Activated T-helper 2 cell treated with anti-CD3 and anti-CD28 coated beads, Interferon-gamma antibody, Interleukin-2, Interleukin-4, amounts not matched to agents 10 μg/mL and 5 μg/mL and 100 μg/mL, durations not matched to agents 14 hours and 24 hours and 36 hours (primary cell): ENCODE measurements at places on chromosomes 13 and 19. TPM values are rescaled to one million over a fixed set of nuclear protein-coding genes. Genes with fewer than 3 reads are reported as not detected.

DNA sequence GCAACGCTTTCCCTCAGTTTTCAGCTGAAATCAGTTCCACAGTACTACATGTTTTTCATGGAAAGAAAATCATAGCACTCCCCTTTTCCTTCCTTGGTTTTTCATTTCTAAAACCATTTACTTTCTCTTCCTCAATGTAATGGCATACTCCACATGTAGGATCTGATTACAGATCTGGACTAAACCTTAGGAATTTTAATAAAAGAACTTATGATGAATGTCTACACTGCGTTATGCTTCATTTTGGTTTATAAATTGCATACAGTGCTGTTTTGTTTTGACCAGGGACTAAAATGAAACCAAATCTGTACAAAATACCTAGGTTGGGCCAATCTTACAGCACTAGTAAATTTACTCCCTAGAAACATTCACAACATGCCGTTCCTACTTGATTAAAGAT, 589.9 kb downstream of the TBC1D4 start:
- DNase-seq, result no peak

DNA sequence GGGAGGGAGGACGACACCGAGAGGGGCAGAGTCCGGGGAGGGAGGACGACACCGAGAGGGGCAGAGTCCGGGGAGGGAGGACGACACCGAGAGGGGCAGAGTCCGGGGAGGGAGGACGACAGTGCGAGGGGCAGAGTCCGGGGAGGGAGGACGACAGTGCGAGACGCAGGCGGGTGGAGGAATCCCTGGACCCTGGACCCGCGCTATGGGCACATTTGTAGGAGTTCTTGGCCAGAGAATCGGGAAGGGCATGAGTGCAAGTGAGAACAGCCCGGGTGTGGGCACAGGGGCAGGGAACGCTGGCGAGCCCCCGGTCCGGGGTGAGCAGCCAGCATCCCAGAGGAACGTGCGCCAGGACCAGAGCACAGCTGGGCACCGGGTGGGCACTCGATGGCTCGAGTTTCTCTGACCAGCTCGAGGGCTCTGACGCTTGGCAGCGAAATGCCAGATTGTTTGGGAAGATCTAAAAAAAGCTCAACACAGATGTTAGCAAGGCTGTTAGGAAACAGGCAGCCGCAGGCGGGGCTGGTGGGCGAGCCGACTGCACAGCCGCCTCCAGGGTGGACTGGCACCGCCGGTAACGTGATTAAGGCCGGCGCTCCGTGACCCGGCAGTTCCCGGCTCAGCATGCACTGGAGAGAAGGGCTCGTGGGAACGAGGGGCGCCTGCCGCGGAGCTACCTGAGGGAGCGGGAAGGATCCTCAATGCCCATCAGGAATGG, 17.9 kb upstream of the C2CD4C start:
- no peak for DNase-seq

DNA sequence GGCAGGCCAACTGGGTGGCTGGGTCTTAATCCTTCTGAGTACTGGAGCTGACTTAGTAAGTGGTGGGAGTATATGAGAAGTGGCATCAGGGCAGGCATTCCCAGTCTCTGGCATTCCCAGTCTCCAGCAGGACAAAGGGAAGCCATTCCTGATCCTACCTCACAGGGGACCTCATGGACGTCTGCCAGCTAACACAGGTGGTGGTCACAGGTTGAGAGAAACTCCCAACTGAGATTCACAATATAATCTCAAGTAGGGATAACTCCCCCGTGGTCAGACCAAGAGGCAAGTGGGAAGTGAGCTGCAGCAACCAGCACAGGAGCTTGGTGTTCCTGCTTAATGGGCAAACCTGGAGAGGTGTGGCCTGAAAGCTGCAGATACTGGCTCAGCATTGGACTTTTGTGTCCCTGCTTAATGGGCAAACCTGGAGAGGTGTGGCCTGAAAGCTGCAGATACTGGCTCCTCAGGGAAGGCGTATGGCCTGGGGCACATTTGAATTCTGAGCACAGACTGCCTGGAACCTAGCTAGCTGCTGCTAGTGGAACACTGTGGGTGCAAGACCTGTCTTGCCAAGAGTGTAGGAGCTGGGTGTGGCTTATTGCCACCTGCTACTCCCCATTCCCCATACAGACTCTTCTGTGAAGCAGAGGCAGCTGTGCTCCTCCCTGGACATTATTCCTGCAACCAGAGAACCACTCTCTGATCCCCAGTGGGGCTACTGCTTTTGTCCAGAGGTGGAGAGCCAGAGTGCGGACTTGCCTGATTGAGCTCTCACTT, 25.9 kb upstream of the OR10H2 start:
- no peak for DNase-seq

GRCh38 chr13:45242070-45242469, 41.2 kb upstream of the KCTD4 start:
- no peak for DNase-seq

Gene CEACAM5
- not detected in 2 replicates for total RNA-seq
